ENCODE measurements at places on chromosomes 12 and 14.

- no peak for DNase-seq
Measured at GRCh38 chr14:69370061-69370460, 28.0 kb downstream of the ERH start.

DNA sequence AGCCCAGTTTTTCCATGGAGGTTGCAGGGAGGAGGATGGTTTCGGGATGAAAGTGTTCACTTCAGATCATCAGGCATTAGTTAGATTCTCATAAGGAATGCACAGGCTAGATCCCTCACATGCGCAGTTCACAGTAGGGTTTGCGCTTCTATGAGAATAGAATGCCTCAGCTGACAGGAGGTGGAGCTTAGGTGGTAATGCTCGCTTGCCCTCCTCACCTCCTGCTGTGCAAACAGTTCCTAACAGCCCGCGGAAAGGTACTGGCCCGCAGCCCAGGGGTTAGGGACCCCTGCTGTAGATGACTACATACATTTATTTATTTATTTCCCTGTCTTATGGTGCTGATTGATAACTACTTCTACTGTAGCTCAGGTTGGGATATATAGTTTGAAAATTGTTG lies 93.2 kb downstream of the FBXO33 start:
- DNase-seq, result no peak

GRCh38 chr14:21526672-21527317 lies 649 bp upstream of the SALL2 start:
- no peak for DNase-seq

- DNase-seq, result no peak
Measured at GRCh38 chr14:79840831-79841230, 370.5 kb downstream of the DIO2 start.

- no peak for DNase-seq
Measured at GRCh38 chr12:117365049-117365616, 3.7 kb upstream of the NOS1 start.

GRCh38 chr14:100554082-100554677 lies 33.0 kb downstream of the BEGAIN start:
- DNase-seq, result no peak

- no peak for DNase-seq
Measured at GRCh38 chr12:110171186-110171538, 47.0 kb downstream of the IFT81 start.

DNA sequence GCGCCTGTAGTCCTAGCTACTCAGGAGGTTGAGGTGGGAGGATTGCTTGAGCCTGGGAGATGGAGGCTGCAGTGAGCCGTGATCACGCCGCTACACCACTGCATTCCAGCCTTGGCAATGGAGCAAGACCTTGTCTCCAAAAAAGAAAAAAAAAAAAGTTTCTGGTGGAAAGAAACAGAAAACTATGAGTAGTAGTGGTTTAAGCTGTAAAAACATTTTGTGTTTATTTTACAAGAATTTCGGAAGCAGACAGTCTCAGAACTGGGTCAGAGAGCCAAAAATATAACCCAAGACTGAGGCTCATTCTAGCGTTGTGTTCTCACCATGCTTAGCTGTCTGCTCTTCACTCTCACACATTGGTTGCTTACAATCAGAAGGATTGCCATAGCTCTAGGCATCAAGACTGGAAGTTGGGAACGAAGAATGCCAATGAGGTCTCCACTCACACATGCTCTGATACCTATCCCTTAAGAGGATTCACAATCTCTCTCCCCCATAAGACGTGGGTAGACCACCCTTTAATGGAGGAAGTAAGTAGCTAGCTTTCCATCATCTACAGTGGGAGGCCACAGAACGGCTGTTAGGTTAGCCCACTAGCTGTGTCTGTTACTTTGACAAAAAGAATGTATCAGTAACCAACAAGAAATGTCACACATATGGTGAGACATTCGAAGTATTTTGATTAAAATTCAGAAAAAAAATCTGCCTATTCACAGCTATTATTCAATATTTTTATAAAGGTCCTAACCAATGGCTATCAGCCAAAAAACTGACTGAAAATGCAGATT lies 117.6 kb upstream of the RASSF8 start:
- no peak for DNase-seq

GRCh38 chr14:37985826-37986470 lies 221.8 kb upstream of the SSTR1 start:
- DNase-seq, result peak; percentile 4

GRCh38 chr14:56752428-56752827 lies 57.9 kb downstream of the OTX2 start:
- DNase-seq, result no peak

DNA sequence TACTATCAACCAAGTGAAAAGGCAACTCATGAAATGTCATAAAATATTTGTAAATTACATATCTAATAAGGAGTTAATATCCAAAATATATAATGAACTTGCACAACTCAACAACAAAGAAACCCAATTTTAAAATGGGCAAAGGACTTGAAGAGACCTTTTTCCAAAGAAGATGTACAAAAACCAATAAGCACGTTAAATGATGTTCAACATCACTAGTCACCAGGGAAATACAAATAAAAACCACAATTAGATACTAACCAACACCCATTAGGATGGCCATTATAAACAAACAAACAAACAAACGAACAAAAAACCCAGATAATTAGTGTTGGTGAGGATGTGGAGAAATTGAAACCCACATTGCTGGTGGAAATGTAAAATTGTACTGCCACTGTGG lies 92.3 kb upstream of the ARID2 start:
- DNase-seq, result no peak

GRCh38 chr12:37548266-37548805 lies 768.2 kb upstream of the ALG10B start:
- no peak for DNase-seq

GRCh38 chr12:120421701-120422100 lies 16.2 kb upstream of the COX6A1 start:
- no peak for DNase-seq

DNA sequence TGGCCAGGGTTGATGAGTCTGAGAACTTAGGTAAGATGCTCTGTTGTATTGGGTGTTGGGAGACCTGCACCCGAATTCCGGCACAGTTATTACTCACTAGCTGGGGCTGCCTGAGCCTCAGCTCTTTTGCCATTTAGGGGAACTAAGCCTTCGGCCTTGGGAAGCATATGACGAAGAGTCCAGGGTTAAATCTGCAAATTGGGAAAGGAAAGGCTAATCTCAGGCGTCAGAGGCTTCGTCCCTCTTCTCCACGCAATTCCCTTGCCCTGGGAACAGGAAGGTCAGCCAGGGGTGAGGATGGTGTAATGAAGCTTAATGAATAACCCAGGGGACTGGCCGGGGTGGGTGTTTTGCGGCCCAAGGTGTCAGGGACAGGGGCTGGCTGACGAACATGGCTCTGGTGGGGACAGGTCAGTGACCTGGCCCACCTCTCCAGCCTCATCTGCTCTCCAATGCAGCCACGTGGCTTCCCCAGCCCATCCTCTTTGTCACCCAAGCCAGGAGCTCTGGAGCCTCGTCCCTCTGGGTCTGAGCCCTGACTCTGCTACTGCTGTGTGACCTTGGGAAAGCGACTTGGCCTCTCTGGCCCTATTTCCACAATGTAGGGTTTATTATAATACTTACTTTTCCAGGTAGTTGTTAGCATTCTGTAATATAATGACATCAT lies 3.8 kb upstream of the SDSL start:
- no peak for DNase-seq

GRCh38 chr14:23319746-23320583 lies 1.3 kb upstream of the PABPN1 start:
- no peak for DNase-seq

DNA sequence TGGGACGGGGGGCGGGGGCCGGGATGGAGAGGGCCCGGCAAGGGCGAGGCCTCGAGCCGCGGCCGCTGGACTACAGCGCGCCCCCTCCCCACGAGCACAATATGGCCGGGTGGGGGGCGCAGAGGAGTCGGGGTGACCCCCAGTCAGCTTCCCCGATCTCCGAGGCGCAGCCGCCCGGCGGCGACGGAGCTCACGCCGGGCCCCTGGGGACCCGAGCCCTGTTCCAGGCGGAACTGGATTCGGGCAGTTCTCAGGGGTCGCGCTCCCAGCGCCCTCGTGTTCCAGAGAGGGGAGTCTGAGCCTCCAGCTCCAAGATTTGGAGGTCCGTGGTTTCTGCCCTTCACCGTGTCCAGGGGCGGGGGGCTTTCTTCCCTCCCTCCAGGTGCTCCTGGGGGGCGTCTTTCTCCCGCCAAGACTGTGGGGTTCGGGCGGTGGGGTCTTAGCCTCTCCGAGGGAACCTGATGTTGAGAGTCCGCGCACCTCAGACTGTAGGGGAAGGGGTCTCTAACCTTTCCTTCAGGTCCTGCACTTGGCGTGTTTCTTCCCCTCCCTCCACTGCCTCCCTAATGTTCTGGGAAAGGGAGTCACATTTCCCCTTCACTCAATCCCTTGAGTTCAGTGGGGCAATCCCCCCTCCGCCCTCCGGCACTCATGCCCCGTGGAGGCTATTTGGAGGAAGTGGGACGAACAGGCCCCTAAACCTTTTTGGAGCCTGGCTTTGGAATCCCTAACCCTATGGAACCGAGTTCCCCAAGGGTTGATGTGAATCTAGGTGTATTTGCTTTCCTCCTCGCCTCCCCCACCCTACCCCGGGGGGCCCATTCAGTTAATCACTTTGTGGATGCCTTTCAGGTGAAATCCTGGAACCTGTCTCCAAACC lies 584 bp downstream of the ACVR1B start:
- DNase-seq, result no peak

DNA sequence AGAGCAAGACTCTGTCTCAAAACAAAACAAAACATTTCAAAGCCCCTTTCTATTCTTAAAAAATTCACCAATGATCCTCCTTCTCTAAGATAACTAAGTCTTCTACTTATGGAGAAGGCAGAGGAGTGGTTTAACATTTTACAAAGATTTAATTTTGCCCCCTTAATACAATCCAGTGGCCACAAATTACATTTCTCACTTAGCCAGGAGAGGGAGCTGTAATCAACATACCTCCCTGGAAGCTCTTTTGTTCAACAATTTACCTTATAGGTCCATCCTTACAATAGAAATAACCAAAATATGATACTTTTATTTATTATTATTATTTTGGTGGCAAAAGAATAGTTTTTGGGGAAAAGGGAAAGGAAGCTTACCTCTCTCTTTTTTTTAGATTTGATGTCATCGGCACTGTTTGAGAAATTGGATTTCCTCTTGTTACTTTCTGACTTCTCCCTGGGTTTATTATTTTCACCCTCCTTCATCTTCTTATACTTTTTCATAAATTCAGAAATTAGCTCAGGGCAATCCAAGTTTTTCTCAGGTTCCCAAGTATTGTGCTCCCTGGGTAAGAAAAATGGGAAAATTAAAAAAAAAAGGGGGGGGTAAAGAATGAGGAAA lies 28.1 kb downstream of the CBX5 start:
- DNase-seq, result no peak

- no peak for DNase-seq
Measured at GRCh38 chr12:75212072-75212471, 2.4 kb upstream of the KCNC2 start.

GRCh38 chr12:53099071-53099882 lies 1.8 kb downstream of the IGFBP6 start:
- peak; percentile 80 for DNase-seq

DNA sequence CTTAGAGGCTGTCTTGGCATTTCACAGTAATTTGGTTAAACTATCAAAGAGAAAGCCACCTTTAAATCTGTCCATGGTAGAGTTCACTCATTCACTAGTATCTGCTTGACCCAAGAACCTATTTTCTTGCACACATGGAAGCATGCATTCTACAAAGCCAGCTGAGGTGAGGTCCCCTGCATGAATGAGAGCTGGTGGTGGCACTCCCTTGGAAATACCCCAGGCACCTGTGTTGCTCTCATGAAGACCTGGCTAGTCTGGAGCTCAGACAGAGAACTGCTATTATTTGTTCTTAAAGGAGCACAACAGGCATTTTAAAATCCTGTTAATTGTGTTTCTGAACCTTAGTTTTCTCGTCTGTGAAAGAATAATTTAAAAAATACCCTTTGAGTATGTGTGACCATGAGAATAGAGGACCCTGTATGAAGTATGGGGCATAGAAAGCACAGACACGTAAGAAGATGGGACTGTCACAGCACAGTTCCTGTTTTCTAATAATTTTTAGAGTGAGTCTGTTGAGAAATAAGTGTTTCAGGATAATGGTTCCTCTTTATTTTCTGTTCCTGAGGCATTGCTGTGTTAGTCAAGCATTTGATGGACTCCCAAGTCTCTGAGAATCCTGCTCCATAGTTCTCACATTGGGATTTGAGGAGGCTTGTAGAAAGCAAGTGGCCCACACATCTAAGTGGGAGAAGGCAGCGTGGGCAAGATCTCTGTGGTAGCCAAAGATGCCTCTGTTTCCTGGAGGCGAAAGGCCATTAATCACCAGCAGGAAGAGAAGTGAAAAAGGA lies 10.9 kb downstream of the RGS6 start:
- DNase-seq, result no peak

DNA sequence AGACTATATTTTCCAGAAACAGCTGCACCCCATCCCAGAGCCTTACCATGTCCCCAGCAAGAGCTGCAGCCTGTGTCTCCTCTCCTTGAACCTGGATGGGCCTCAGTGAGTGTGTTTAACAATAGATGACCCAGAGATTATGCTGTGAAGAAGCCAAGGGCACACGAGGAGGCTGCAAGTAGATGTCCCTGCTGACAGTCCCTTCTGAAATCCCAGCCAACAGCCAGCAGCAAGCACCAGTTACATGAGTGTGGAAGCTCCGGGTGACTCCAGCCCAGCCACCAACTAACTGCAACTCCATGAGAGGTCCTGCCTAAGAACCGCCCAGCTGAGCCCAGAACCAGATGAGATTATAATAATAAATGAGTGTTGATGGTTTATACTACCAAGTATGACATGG lies 191.7 kb downstream of the BCL11B start:
- no peak for DNase-seq

DNA sequence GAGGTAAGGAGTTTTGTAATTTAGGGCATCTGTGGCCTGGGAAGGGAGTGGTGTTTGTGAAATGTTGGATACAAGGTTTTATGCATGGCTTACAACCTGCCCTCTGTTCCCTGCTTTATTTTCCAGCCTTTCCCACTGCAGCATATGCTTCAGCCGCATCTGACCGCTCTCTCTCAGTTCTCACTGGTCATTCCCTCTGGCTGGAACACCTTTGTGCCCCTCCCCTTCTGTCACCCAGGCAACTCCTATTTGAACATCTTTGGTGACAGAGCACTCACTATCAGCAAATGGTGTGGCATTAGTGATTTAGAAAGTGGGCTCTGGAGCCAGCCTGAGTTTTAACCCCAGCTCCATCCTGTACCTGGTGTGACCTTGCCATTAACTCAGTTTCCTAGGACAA lies 47.5 kb upstream of the SMCO2 start:
- DNase-seq, result no peak

DNA sequence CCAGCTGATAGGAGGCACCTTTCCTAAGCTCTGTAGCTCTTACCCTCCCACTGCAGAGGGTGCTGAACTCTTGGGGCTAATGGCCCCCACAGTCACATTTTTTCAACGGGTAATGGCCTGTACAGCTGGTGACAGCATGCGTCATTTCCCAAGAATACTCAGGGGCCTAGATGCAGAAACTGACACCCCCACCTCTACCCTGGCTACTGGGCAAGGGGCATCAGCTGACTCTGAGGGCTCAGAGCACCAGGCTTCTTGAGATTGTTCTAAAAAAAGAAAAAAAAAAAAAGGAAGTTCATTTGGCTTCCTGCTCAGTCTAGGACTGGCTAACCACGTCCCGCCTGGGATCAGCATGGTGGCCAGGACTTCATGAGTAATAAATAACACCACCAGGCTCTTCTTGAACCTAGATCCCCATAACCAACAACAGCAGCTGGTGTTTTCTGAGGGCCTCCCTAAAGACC lies 35.2 kb downstream of the ZFP36L1 start:
- no peak for DNase-seq

All from activated T-helper 1 cell treated with Interleukin-2 at 50 U/mL for 16 hours (primary cell).